ENCODE measurements at places on chromosomes 2 and 18. TPM values are rescaled to one million over a fixed set of nuclear protein-coding genes. Genes with fewer than 3 reads are reported as not detected.

- no peak for DNase-seq
These were observed 140.2 kb downstream of the MTCL1 start for GRCh38 chr18:8845506-8845905.

DNA sequence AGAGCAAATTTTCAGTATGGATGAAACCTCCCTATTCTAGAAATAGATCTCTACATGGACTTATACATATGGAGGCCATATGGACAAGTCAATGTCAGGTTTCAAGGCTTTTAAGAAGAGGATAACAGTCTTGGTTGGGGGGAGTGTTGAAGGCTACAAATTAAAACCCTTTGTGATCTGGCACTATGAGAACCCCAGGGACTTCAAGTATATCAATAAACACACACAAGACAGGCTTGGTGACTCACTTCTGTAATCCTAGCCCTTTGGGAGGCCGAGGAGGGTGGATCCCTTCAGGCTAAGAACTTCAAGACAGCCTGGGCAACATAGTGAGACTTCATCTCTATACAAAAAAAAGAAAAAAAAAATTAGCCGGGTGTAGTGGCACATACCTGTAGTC, 127.2 kb upstream of the SP5 start:
- no peak for DNase-seq

DNA sequence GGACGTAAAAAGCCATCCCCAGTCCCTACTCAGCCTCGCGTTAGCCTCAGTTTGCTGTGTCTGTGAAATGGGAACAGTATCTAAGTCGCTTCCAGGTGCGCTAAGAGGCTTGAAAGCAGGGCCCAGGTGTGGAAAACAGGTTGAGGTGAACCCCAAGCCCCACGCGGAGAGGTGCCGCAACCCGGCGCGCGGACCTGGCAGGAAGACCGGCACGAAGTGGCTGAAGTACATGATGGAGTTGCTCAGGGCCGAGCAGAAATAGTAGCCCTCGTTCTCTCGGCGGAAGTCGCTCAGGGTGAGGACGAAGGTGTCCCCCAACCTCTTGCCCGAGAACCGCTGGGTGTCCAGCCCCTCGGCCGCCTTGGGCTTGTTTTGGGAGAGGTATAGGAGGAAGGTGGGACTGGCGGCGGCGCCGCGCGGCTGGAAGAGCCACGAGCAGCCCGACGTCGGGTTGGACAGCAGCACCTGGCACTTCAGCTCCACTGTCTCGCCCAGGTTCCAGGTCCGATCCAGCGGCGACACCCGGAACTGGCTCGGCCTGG, 508 bp downstream of the CD8A start:
- DNase-seq, result no peak

The BCL11A gene
- 12.4 TPM for polyA plus RNA-seq

DNA sequence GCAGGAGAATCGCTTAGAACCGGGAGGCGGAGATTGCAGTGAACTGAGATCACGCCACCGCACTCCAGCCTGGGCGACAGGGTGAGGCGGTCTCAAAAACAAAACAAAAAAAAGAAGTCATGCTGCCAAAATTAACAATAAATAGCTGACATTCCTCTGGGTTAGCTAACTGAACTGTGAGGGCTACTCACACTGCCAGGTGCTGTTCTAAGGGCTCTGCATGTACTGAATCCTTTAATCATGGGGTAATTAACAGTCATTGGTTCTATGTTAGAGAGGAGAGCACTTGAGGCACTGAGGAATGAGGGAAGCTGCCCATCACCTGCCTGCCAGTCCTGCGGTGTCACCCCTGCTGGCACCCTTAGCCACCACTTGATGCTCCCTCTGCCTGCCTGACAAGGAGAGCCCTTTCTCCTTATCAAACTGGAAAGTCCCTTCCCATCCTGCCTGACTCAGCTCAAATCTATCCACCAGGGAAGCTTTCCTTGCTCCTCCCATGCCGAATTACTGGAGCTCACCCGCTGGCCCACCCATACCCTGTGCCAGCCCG, 73.0 kb upstream of the RIOK3 start:
- DNase-seq, result no peak

DNA sequence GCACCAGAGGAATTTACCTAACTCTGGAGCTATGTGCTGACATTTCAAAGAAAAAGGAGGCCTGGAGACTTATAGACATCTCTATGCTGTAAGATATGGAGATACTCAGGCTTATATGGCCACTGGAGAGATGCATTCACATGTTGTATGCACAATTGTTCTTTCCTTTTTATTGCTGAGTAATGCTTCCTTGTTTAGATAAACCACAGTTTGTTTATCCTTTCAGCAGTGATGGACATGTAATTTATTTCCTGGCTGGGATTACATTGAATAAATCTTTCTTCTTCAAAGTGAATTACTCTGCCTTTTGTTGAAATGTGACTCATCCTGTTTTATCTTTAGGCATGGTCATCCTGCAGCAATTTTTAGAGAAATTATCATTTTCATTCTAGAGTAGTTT, 716.7 kb upstream of the GCFC2 start:
- DNase-seq, result no peak

DNA sequence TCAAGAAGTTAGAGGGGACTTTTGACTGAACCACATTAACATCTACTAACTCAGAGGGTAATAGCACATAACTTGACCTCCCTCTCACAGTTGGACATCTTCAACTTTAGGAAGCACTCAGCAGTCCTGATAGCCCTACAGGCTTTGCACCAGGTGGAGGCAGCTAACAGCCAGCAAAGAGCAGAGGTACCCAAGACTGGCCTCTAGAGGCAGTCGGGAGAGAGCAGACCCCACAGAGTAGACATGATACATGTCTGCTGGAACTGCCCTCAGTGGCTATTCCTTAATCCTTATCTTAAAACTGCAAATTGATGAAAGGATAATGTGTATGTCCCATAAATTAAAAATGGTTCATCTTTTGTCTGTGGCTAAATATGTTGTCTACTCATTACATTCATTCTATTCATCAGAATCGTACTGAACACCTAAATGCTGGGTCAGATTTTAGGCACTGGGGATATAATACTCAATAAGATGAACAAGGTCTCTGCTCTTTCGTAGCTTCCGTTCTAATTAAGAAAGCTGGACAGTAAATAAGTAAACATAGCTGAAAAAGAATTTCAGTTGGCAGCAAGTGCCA, 49.8 kb downstream of the CAB39 start:
- no peak for DNase-seq

DNA sequence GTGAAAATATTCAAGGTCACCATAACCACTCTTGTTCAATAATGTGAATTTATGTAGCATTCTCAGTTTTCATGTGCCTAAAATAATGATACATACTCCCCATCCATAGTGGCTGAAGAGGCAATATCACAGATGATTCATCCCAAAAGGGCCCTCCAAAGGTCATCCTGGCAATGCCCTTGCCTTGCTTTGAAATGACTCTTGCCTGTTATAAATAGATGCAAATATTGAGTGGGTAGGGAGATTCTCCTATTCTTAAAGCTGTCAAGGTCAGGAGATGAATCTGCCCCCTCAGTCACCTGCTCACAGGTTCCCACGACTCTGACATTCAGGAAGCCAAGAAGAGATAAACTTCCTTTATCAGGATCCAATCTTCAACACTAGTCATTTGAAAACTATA, 490.5 kb downstream of the TNS1 start:
- DNase-seq, result no peak

DNA sequence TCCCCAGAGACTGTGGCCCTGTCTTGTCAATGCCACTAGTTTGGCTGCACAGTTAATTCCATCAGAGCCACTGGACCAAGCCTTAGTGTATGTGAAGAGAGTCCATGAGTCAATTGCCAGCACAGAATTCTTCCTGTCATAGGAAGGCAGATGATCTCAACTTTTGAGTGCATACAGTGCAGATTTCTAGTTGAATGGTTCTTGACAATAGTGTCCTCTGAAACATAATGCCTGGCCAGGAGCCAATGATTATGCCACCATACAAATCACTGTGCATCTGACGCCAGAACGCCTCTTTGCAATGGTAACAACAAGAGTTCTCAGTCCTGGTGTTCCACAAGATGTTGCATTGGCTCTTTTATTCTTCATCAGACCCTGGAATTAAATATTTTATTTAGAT, 7.1 kb downstream of the NEUROD1 start:
- DNase-seq, result no peak

- no peak for DNase-seq
These were observed 3.9 kb upstream of the KLHL29 start for GRCh38 chr2:23381084-23381483.

DNA sequence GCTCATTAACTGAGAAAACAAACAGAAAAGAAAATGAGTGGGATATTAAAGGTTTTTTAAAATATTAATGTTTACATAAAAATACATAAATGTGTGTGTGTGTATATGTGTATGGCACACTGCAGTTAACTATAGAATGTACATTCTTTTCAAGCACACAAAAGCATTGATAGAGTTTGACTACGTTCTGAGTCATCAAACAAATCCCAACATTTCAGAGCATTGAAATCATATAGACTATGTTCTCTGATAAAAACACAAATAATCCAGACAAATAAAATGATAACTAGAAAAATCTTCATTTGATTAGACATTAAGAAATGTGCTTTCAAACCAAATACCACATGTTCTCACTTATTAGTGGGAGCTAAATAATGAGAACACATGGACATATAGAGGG, 84.3 kb upstream of the CELF4 start:
- DNase-seq, result no peak

DNA sequence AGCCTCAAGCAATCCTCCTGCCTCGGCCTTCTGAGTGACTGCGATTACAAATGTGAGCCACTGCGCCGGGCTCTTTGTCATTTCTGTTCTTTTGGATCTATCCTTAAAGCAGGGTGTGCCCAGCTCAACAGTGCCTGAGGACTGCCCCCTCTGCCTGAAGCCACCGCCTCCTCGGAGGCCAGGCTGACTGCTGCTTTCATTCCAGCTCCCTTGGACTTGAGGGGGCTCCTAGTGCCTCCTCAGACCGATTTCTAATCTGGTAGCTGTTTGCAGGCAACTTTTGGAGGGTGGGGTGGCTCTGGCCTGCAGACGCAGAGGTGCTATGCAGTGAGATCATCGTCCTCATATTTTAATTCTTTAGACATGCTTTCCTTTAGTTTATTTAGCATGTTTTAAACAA, 35.9 kb upstream of the KLF11 start:
- no peak for DNase-seq

GRCh38 chr2:17916584-17916983, 38.1 kb downstream of the KCNS3 start:
- no peak for DNase-seq

DNA sequence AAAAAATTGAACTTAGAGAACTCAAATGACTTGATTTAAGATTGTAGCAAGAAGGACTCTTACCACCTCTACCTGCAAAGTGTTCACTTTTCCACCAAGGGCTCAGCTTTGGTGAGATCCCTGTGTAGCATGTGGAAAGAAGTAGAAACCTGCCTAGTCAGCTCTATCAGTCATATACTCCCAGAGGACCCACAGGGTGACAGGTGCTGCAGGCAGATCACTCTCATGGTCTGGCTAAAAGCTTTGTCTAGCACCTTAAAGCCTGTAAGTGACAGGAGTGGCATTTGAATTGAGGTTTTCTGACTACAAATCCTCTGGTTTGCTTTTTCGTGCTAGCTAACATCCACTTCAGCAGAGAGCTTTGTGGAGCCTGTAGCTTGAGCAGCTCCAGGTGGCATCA, 18.7 kb upstream of the NEMP2 start:
- no peak for DNase-seq

The RAB27B gene
- polyA plus RNA-seq, result 5.3 TPM

DNA sequence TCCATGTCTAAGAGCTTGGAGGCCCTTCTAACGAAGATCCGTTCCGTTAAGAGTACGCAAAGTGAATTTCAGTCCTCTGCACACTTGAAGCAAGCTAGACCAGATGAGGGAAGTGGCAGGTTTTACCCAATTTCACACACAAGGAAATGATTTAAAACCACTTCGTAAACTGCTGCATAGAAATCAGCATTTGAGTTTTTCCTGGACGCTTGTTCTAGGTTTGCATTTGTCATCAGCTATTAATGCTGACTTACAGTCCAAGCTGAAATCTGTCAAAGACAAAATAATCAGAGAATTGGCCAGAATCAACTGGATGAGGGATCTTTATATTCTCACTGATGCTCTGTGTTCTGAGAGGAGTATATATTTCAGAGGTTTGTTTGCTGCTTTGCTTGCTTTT, 117.6 kb upstream of the RASGRP3 start:
- no peak for DNase-seq

The SPATA3 gene
- not detected for polyA plus RNA-seq

DNA sequence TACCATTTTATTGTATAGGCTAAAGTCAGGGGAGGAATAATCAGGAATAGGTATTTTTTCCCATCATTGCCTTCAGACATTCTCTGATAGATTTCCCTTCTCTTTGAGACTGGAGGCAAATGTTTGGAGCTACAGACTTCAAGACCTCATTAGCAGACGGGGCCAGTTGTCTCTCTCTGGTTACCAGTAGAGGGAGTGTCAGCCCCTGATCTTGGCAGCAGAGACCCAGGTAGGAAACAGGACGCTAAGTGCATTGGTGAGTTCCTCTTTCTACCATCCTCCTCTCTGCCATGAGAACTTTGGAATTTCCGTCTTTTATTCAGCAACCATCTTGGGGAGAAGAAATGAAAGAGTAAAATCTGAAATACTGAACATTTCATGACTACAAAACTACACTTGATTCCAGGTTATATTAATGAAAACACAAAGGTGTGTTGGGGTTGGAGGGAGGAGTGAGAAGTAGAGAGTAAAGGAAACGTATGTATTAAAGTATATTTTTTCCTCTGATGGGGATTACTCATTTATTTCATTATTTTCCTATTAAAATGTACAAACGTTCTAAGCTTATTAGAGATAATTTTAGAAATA, 186.2 kb upstream of the GCFC2 start:
- DNase-seq, result no peak

DNA sequence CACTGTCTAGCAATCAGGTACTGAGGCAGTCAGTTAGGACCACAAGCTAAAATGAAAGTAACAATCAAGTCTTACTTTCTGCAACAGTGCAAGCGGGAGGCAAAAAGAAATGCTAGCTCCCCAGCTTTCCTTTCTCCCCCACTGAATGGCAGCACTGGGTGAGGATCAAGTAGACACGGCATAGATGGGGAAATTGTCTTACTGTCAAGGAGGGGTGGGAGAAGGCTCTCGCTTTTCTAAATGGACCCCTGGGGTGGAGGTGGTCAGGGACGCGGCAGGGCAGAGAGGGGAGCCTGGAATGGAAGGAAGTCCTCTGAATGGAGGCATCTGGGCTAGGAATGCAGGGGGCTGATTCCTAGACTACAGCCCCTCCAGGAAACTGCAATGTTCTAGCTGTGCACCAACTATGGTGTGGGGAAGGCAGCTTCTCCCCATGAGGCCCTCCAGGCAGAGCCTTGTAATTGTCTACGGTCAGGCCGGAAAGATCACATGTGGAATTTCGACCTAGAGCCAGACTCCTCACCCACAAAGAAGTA, 24.3 kb downstream of the METTL8 start:
- DNase-seq, result no peak

The PRKAG3 gene
- polyA plus RNA-seq, result 0.17 TPM

The SKOR2 gene
- not detected for polyA plus RNA-seq

The PPP1R1C gene
- 3.5 TPM for polyA plus RNA-seq

DNA sequence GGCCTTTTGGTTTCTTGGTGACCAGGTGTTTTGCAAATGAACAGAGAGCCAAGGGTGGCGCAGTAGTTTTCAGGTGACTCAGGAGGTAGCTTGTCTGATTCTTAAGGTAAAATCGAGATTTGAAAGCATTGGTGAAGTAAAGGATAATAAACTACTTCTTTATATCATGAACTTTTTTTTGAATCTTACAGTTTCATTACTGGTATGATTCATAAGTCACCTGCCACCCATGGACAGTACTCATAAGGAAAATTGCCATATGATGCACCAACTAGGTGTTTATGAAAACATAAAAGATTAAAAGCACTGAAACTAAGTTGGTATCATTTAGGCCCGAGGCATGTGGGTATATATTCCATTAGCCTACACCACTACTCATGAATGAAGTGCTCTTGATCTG, 84.1 kb upstream of the MGAT5 start:
- no peak for DNase-seq

- DNase-seq, result no peak
These were observed 4.9 kb upstream of the NGEF start for GRCh38 chr2:233017947-233018346.

All from left renal cortex interstitium (tissue), 4 donors.